Karpas-422 (cell line): ENCODE measurements at places on chromosomes 6 and 20. TPM values are rescaled to one million over a fixed set of nuclear protein-coding genes. Genes with fewer than 3 reads are reported as not detected.

PHACTR1 gene
- 5.2 and 8.3 TPM in 2 replicates for total RNA-seq

BCL2L1 gene
- 41.0 and 56.1 TPM in 2 replicates for total RNA-seq

FRMD1 gene
- not detected in 2 replicates for total RNA-seq

CFAP206 gene
- 0.25 and 1.8 TPM in 2 replicates for total RNA-seq

DNAH8 gene
- not detected in 2 replicates for total RNA-seq

ITPR3 gene
- total RNA-seq: 3.9 and 6.1 TPM in 2 replicates

SIRPB2 gene
- not detected in 2 replicates for total RNA-seq

NHLRC1 gene
- total RNA-seq: not detected in 2 replicates

MAP7 gene
- total RNA-seq: not detected in 2 replicates

NMBR gene
- not detected in 2 replicates for total RNA-seq

SMPDL3A gene
- not detected in 2 replicates for total RNA-seq

EFCAB8 gene
- total RNA-seq: 0.25 and 1.2 TPM in 2 replicates

FAM229B gene
- total RNA-seq: 8.2 and 9.2 TPM in 2 replicates

SNAP91 gene
- not detected in 2 replicates for total RNA-seq

PRICKLE4 gene
- total RNA-seq: 0.41 and 2.8 TPM in 2 replicates

OR10C1 gene
- total RNA-seq: not detected in 2 replicates

CASS4 gene
- not detected in 2 replicates for total RNA-seq

ZGPAT gene
- total RNA-seq: 12.2 and 33.6 TPM in 2 replicates

KCNB1 gene
- total RNA-seq: not detected in 2 replicates

C2 gene
- not detected in 2 replicates for total RNA-seq

ECT2L gene
- total RNA-seq: not detected in 2 replicates

SLC17A2 gene
- not detected in 2 replicates for total RNA-seq

GTSF1L gene
- not detected in 2 replicates for total RNA-seq

CFAP61 gene
- 0.19 TPM in 1 of 2 replicates, not detected in the other for total RNA-seq
